ENCODE measurements at places on chromosomes 6 and 20. TPM values are rescaled to one million over a fixed set of nuclear protein-coding genes. Genes with fewer than 3 reads are reported as not detected.

GRCh38 chr6:106167096-106167814 is 81.1 kb downstream of the PRDM1 start:
- DNase-seq = no peak

GRCh38 chr6:80348263-80348662 is 241.8 kb downstream of the BCKDHB start:
- DNase-seq = no peak

GRCh38 chr20:6709910-6710595 is 57.4 kb upstream of the BMP2 start:
- DNase-seq = no peak

CPNE5 gene
- 0.40 TPM for total RNA-seq

HMGCLL1 gene
- total RNA-seq = 2.0 TPM

C6orf89 gene
- 39.2 TPM for total RNA-seq
